ENCODE measurements at places on chromosomes 5 and 9.

- DNase-seq = no peak
These were observed 191.6 kb upstream of the CTNND2 start for GRCh38 chr5:12095808-12096281.

DNA sequence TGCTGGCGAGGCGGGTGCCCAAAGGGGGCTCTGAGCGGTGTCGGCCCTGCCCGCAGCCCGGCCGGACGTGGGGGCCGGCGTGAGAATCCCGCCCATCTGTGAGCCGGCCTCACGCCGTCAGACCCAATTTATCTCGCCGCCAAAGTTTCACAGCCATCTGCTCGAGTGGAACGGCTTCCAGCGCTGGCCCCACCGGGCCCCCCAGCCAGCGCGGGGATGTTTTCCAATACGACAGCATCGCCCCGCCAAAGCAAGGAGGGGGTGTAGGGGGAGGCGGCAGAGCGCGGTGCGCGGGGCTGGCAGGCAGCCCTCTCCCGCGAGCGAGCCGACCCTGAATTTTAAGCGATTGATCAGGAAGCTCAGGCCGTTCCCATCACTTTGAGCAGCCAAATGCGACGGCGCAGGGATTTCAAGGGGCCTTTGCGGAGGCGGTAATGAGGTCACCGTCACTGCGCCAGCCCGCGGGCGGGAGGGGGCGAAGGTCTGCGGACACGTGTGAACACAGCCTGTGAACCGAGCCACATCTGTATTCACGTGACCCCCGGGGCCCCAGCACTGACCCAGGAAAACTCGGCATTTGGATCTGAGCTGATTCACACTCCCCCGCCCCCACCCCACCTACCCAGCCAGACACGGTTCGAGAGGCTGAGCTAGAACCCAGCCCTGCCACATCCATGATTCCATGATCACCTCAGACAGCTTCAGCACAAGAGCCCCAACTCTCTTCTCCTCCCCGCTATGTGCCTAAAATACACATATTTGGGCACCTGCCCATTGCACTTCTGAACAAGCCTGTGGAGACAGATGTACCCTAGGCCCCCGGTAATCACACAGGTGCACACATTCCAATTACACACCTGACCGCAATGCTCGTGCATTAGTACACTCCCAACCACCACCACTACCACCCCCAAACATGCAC, 47.8 kb upstream of the PSD2 start:
- DNase-seq = no peak

DNA sequence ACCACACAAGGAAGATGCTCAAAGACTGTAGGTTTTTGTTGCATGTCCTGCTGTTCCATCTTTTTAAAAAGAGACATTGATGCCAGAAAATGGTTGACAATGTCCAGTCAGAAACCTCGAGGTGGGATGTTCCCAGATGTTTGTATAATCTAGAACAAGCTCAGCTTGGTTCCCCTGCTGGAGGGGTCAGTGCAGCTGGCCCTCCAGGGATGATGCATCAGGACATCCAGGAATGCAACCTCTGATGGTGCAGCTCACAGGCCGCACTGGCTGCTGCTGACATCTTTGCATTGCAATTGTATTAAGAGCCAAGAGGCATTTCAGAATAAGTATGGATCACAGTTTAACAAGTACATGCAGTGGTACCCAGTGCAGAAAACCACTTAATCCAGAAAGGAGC, 122.4 kb downstream of the MED10 start:
- DNase-seq = no peak

DNA sequence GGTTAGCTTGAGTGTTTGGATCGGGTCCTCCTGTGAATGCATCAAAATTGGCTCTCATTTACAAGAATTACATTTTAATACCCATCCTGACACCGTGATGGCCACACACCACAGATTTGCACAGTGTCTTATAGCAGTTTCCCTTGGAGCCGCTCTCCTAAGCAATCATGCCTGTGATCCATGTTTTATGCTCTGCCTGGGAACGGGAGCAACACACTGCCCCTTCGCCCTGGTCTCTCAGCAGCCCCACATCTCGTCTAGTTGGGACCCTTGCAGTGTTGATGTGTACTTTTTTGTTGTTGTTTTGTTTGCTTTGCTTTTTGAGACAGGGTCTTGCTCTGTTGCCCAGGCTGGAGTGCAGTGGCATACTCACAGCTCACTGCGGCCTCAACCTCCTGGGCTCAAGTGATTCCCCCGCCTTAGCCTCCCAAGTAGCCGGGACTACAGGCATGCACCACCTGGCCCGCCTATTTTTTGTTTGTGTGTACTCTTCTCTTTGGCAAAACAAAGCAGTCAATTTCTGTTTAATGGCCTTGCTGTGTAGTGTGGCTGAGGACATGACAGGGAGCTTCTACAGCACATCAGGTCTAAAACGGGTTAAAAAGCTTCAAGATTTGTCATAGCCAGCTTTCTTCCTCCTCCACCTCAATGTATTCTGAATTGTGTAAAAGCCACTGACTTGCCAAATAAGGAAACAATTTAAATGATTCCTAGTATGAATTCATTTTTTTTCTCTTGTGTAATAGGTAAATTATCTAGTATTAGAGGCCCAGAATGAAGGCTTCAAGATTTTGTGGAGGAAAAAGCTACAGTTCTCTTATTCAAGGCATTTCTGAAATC, 101.6 kb upstream of the TBCA start:
- no peak for DNase-seq

GRCh38 chr5:16554110-16554509, 62.7 kb downstream of the RETREG1 start:
- no peak for DNase-seq

GRCh38 chr9:94982211-94982610, 255.7 kb downstream of the AOPEP start:
- no peak for DNase-seq

All from renal cortex interstitium (tissue), 15 donors.